ENCODE measurements at places on chromosomes 3 and 15.

DNA sequence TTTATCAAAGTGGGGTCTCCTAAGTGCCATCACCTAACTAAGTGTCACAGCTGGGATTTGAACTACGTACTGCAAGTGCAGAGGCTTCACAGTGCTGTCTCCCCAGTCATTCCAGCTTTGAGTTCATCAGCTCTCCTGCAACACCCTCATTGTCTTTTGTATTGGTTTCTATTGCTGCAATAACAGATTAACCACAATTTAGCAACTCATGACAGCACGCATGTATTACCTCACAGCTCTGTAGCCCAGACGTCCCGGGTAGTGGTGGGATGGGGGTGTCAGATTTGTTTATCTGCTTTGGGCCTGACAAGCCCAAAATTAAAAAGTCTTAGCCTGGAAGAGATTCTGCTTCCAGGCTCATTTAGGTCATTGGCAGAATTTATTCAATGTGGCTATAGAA is 220.5 kb upstream of the LRRN1 start:
- DNase-seq = no peak

GRCh38 chr3:139558351-139559266 is 19.1 kb upstream of the RBP1 start:
- no peak for DNase-seq

DNA sequence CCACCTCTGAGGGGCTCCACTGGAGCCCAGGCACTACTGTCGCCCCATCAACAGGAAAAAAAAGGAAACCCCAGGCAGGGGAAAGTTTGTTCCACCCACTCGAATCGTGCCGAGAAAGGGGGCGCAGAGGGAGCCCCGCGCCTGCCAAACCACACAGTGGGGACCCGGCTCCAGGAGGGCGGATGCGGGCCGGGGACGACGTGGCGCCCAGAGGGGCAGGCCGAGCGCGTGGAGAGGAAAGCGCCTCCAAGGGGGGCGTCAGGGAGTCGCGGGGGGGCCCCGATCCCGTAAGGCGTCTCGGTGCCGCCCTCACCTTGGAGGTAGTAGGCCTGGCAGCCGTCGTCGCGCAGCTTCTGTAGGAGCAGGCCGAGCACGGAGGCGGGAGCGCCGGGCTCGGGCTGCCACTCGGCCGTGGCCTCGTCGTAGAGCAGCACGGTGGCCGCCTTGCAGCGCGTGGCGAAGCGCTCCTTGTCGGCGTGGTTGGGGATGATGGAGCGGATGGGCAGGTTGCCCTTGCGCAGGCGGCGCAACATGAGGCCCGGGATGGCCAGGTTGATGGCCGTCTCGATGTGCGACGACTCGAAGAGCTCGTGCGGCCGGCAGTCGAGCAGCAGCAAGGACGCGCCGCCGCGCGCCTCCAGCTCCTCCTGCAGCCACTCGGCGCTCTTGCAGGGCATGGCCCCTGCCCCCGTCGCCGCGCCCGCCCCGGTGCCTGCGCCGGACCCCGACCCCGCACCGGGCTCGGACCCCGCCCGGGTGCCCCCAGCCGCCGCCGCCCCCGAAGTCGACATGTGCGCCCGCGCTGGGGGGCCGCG is 627 bp downstream of the DUSP7 start:
- DNase-seq = peak; percentile 59

GRCh38 chr3:176867681-176868663 is 329.3 kb downstream of the TBL1XR1 start:
- DNase-seq = no peak

- DNase-seq = peak; percentile 11
Measured at GRCh38 chr15:49199666-49200065, 29.6 kb downstream of the GALK2 start.

- DNase-seq = no peak
Measured at GRCh38 chr3:133169331-133170068, 131.3 kb downstream of the TMEM108 start.

GRCh38 chr3:62922326-62922725 is 47.1 kb upstream of the CADPS start:
- peak; percentile 63 for DNase-seq

GRCh38 chr15:93803421-93804152 is 427.8 kb upstream of the MCTP2 start:
- DNase-seq = no peak

DNA sequence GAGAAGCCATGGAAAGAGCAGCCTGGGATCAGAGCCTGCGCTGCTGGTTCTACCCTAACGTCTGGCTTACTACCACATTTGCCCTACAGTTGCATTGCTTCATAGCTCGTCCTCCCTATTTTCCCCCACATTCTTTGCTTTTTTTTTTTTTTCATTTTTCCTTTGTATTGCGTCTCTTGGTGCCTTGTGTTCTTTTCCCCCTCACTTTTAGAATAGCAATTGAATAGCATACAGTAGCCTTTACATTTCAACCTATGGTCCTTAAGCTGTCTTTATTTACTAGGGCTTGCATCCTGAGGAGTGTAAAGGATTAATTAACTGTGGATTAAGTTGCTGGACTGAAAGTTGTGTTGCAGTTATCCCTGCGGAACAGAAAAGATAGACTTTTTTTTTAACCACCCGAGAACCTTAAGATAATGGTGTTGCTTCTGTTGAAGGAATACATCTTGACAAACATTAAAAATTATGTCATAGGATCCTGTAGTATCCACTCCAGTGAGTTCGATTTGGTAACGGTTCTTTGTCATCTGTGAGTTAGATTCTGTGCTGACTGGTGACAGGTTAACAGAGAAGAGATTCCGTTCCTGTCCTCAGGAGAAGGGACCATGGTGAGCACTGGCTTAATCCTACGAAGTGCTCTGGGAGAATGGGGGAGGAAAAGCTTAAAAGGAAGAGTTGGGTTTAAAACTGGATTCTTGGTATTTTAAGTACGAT is 417.4 kb upstream of the NAALADL2 start:
- peak; percentile 39 for DNase-seq

DNA sequence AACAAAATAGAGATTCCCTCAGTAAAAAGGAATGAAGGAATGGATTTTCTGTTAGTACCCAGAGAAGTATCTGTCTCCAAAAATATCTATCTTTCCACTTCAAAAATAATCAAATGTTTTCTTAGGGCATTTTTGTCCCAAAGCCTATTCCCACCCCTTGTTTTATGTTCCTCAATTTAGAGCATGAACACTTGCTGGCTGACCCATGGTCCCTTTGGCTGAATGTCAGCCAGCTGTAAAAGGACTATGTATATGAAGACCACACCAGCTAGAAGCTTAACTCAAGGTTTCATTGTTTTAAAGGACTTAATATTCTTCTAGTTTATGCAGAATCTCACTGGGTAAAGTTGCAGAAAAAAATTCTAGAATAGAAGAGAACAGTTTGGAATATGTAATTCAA is 931.2 kb downstream of the MCTP2 start:
- DNase-seq = no peak

GRCh38 chr3:14879211-14879874 is 60.6 kb downstream of the FGD5 start:
- peak; percentile 17 for DNase-seq

GRCh38 chr3:6060251-6060650 is 800.7 kb upstream of the GRM7 start:
- no peak for DNase-seq

GRCh38 chr3:156382458-156383346 is 172.2 kb downstream of the SSR3 start:
- DNase-seq = peak; percentile 15

DNA sequence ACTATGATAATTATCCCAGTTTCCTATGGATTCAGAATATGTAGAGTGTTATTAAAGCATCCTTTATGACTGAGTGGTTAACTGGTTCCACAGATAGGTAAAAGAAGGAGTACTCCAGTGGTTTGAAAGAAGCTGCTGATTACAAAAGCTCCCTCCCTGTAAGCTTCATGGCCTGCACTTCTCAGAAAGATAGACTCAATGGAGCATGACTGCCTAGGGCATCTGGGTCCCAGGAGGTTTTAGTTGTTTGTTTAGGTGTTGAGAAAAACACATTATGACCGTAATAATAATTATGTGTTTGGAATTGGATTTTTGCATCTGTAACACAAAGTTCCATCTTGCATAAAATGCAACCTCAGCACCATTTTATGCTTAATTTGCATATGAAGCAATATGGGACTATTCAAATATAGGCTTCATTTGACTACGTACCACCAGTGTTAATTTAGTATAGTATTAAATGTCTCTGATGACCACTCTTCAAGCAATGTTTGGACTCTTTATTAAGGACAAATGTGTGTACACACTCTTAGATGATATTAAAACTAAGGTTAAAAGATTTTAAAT is 121.1 kb downstream of the ROBO2 start:
- no peak for DNase-seq

DNA sequence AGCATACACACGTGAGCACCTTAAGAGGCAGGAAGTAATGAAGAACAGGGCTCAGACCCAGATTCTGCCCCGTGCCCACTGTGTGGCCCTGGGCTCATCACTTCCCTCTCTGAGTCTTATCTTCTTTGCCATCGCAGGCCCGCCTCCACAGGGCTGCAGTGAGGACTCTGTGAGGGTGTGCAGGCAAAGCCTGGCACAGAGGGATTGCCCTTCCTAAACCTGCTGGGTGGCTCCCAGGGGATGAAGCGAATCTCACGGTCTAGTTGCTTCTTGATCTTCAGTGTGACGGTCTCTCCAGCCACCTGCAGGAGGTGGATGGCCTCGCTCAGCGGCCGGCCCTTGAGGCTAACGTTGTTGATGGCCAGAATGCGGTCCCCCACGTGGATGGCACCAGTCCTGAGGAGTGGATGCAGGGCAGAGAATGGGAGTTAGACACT is 32.8 kb downstream of the GRIP2 start:
- no peak for DNase-seq

- no peak for DNase-seq
Measured at GRCh38 chr3:141839389-141839788, 37.1 kb upstream of the ATP1B3 start.

DNA sequence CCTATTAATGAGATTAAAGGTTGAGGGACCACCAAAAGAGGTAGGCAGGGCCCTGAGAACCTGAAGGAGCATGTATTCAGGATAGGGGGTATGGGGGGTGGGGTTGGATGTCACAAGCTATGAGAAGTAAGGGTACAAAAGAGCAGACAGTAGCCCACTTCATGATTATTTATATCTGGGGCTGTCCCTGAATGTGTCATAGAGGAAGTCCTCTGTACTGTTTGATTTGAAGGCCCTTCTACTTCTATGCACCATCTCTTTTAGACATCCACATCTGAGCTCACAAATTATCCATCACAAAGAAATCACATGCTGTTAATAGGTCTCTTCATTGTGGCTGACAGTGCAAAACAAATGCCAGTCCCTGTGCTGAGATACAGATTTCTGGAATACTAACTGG is 68.6 kb downstream of the FHIT start:
- no peak for DNase-seq

GRCh38 chr3:47079432-47079831 is 84.5 kb downstream of the SETD2 start:
- no peak for DNase-seq

DNA sequence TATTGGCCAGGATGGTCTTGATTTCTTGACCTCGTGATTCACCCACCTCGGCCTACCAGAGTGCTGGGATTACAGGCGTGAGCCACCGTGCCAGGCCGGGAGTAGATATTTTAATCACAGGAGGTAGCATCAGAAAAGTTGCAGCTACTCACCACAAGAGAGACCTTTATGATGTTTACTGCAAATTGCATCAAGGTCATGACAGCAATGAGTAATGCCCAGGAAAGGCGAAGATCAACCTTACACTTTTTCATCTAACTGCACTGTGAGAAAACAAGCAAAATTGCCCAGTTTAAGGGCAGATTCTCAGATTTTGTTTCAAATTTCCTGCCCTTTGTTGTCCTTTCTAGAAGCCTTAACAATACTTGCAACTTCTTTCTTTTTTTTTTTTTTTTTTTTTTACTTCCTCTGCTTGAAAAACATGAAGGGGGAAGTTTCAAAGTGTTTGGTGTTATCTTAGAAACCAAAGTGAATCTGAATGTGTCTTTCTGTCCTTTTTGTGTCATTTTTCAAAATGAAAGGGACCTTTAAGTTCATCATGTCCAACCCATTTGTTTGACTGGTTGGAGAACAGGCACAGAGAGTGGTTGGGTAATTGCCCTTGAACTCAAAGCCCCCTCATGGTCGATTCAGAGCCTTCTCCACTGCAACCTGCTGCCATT is 25.0 kb downstream of the TGFBR2 start:
- no peak for DNase-seq

DNA sequence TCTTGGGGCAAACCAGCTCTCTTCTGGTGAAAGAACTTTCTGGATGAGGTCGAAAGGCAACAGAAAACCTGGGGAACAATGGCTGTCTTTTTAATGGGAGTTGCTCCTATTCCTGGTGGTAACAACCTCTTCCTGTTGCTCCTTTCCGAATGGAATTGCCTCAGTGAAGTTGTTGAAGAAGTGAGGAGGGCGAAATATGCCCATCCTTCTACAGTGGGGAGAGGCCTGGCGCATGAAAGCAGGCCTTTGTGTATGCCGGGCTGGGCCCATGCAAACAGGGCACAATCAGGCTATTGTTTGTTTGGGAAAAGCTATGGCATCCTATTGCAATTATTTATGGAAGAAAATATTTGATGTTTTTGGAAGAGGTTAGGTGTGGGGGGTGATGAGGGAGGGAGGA is 166.9 kb downstream of the IGF1R start:
- no peak for DNase-seq

- no peak for DNase-seq
Measured at GRCh38 chr3:158560979-158561378, 10.0 kb upstream of the MLF1 start.

- no peak for DNase-seq
Measured at GRCh38 chr3:46860017-46860809, 3.0 kb downstream of the MYL3 start.

- DNase-seq = no peak
Measured at GRCh38 chr15:38872732-38873131, 308.1 kb upstream of the RASGRP1 start.

GRCh38 chr3:64340641-64341101 is 115.4 kb upstream of the PRICKLE2 start:
- DNase-seq = peak; percentile 95

- peak; percentile 15 for DNase-seq
Measured at GRCh38 chr3:125582707-125583106, 12.6 kb downstream of the OSBPL11 start.

- peak; percentile 89 for DNase-seq
Measured at GRCh38 chr3:71172951-71173350, 410.6 kb downstream of the FOXP1 start.

- DNase-seq = peak; percentile 43
Measured at GRCh38 chr15:62740141-62741004, 302.2 kb upstream of the TPM1 start.

DNA sequence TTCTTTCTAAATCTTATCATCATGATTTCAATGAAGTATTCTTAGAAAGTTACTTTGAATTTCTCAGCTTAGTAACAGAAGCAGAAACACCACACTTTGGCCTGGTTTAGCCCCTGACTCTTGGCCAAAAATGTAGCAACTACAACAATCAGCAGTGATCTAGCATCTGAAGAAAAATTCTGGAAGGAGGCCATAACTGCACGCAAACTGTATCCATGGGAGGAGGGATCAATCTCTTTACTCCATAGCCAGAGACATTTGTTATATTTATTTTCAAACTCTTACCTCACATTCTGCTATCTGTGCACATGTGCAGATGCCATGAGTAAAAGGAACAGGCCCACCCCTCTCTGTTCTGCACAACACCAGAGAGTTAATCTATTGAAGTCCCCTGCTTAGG is 251.0 kb upstream of the P2RY1 start:
- peak; percentile 29 for DNase-seq
